Keratinocyte (primary cell): ENCODE measurements at places on chromosomes 4 and X. TPM values are rescaled to one million over a fixed set of nuclear protein-coding genes. Genes with fewer than 3 reads are reported as not detected.
A peak's percentile ranks its signal among the peaks of the same experiment; 100 is the strongest.

GRCh38 chr4:15963576-15963975 lies 601 bp upstream of the FGFBP2 start:
- DNase-seq, result no peak

- no peak for DNase-seq
Observed at GRCh38 chrX:26670521-26670920, 454.6 kb downstream of the MAGEB5 start.

- no peak for DNase-seq
Observed at GRCh38 chrX:151177141-151178027, 1.0 kb downstream of the GPR50 start.

DNA sequence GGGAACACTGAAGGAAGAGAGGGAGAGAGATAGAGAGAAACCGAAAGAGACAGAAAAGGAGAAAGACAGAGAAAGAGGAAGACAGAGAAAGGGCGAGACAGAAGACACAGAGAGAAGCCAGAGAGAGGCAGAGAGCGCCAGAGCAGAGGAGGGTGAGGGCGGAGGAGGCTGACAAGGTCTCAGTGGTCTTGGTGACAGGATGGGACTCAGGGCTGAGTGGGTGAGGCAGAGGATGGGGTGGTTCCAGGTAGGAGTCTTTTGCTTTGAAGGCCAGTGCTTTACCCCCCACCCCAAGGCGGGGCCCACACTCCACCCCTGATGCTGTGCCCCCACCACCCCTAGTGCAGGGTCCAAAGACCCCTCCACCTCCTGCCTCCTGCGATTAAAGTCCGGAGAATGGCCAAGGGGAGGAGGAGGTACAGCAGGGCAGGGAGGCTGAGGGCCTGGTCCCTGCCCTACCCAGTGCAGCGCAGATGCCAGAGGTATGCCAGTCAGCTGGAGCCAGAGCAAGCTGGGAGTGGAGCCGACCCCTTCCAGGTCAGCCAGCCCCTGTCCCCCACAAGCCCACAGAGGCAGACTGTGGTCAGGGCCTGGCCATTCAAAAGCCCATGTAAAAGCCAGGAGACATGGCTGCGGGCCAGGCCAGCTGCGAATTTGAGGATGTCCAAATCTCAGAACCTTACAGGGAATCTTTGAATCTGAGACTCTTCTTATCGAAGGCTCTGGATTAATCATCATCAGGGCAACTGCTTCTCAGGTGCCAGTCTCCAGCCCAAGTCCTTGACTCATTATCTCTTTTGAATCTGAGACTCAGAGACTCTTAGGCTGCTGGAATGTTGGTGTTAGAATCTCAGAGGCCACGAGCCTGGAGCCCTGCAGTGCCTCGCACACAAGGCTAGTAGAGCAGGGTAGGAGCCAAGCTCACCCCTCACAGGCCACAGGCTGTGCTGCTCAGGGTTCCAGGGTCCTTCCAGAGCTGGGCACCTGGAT lies 758 bp downstream of the IQSEC2 start:
- DNase-seq, result peak; percentile 13

- DNase-seq, result no peak
Observed at GRCh38 chr4:24747234-24747975, 48.0 kb upstream of the SOD3 start.

DNA sequence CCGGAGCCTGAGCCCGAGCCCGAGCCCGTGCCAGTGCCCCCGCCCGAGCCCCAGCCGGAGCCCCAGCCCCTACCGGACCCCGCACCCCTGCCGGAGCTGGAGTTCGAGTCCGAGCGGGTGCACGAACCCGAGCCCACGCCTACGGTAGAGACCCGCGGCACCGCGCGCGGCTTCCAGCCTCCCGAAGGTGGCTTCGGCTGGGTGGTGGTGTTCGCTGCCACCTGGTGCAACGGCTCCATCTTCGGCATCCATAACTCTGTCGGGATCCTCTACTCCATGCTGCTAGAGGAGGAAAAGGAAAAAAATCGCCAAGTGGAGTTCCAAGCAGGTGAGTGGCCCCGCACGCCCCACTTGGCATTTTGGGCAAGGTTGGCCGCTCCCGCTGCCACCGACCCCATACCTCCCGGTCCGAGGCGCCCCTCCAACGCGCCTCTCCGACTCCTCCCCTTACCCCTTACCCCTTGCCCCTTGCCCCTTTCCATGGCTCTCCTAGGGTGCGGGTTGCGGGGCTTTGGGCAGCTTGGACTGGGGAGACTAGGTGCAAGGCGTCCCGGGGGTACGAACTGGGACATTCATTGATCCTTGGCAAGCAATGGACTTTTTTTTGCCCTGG lies 553 bp downstream of the SLC16A2 start:
- no peak for DNase-seq

DNA sequence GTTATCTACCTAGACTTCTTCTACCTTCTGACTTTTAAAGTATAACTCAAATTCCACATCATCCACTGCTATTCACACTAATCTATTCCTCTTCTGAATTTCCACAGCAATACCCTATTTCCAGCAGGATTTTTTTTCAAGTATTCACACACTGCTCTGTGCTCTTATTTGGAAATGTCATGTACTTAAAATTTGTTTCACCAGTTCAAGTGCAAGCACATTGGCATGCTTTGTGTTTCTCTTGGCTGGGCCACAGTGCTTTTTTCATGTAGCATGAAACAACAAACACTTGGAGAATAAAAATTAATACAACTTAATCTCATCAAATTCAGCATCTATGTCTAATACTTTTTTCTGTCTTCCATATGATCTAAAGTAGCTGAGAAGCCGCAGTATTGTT lies 161.8 kb upstream of the PCDH18 start:
- DNase-seq, result no peak

CT45A2 gene
- polyA plus RNA-seq, result not detected in 3 replicates

SLC25A4 gene
- 10.4 to 13.2 TPM (median 12.0 TPM) in 3 replicates for polyA plus RNA-seq
